ENCODE measurements at places on chromosomes 4 and X.

GRCh38 chrX:15158350-15158735, 111.5 kb downstream of the ASB9 start:
- no peak for DNase-seq

- no peak for DNase-seq
Observed at GRCh38 chr4:2649604-2650114, 106.5 kb downstream of the TNIP2 start.

- no peak for DNase-seq
Observed at GRCh38 chr4:180953572-180953971, 1289.6 kb upstream of the TENM3 start.

- no peak for DNase-seq
Observed at GRCh38 chrX:68072041-68072440, 361.3 kb downstream of the OPHN1 start.

- DNase-seq, result peak; percentile 39
Observed at GRCh38 chrX:42127563-42127962, 204.2 kb upstream of the CASK start.

- DNase-seq, result peak; percentile 47
Observed at GRCh38 chrX:57918750-57919436, 8.6 kb upstream of the ZXDA start.

DNA sequence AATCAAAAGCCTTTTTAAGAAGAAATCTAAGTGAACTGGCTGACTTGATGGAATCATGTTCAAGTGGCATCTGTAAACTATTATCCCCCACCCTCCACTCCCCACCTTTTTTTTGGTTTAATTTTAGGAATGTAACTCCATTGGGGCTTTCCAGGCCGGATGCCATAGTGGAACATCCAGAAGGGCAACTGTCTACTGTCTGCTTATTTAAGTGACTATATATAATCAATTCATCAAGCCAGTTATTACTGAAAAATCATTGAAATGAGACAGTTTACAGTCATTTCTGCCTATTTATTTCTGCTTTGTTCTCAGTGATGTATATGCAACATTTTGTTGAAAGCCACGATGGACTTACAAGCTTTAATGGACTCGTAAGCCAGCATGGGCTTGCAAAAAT, 162.3 kb downstream of the STIM2 start:
- peak; percentile 42 for DNase-seq

DNA sequence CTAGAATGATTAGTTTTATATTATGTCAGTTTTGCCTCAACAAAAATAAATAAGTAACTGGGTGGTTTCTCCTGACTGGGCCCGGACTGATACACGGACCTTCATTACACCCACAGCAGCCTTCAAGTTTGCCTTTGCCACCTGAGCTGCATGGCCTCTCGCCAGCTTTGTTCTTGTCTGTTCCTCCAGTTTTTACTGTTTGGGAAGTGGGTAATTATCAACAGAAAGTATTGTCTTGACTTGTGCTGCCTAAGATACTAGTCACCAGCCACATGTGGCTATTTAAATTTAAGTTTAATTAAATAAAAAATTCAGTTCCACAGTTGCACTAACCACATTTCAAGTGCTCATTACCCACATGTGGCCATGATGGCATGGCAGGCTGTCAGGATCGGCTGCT, 74.7 kb upstream of the INTU start:
- no peak for DNase-seq
